ENCODE measurements at places on chromosomes 16 and 17. TPM values are rescaled to one million over a fixed set of nuclear protein-coding genes. Genes with fewer than 3 reads are reported as not detected.

Gene GDPD3
- total RNA-seq = 1.4 TPM

Gene PRCD
- 0.15 TPM for total RNA-seq

DNA sequence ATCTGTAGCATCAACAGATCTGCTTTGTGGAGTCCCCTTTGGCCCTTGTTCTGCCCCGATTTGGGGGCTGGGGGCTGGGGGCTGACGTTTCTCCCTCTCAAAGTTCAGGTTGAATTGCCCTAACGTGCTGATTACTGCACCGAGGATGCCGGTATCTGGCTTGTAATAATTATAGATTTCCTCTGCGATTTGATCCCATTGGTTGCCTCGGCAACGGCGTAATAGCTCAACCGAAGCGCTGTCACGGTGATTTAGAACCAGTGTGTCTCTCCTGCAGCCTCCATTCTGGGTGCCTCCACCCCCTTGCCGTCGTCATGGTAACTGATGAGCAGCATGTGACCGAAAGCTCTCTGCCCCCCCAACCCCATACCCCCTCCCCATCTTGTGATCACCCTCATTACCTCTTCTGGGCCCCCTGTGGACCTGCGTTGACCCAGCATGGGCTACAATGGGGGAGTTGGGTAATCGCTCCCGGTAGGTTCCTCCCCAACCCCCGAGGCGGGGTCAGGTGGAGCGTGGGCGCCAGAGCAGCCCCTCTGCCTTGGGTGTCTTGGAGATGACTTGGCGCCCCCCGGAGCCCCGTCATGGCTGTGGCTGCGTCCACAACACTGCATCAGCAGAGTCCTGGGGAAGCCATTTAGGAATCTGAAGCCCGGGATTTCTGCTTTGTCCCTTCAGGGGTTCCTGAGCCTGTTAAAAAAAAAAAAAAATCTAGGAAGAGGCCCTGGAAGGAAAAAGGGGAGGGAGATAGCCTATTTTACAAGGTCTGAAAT lies 38.4 kb downstream of the ABAT start:
- no peak for DNase-seq

DNA sequence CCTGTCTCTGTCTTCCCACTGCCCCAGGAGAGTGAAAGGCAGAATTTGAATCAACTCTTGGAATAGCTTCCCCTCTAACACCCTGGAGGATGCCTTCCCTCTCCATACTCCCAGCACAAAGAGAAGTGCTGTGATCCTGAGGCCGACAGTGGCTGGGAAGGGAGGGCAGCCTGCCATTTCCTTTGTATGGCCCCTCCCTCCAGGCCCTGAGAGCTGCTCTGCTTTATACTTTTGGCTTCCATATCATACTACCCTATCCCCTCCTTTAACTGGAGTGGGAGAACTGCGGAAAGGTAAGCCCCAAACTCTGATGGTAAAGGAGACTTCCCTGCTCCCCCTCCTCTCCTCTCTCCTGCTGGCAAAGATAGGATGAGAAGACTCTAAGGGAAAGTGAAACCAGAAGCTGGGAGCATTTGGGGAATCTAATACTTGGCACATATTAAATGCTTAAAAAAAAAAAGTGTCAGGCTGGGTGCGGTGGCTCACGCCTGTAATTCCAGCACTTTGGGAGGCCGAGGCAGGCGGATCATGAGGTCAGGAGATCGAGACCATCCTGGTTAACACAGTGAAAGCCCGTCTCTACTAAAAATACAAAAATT lies 4.1 kb upstream of the MED24 start:
- DNase-seq = no peak

- DNase-seq = no peak
Observed at GRCh38 chr16:31572821-31573220, 45.1 kb downstream of the AHSP start.

Gene NAGS
- total RNA-seq = 51.3 TPM

Gene TOM1L1
- 55.8 TPM for total RNA-seq

- peak; percentile 77 for DNase-seq
Observed at GRCh38 chr16:14303639-14304394, 232.7 kb downstream of the MRTFB start.

DNA sequence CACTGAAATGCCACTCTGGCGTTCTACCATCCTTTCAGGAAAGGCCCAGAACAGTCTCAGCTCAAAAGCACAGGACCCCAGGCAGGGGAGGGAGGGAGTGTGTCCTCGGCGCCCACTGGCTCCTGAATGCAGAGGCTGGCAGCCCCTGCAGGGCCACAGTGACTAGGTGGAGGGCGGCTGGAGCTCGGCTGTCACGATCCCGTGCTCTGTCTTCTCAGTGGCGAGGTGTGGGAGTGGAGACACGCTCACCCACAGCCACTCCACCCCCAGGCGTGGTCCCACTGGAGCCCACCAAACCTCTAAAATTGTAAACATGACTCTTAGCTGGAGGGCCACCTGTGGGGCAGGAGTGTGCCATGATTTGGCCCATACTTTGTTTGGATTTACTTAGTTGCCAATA lies 16.4 kb upstream of the FASN start:
- DNase-seq = no peak

Gene RNFT1
- 22.8 TPM for total RNA-seq

DNA sequence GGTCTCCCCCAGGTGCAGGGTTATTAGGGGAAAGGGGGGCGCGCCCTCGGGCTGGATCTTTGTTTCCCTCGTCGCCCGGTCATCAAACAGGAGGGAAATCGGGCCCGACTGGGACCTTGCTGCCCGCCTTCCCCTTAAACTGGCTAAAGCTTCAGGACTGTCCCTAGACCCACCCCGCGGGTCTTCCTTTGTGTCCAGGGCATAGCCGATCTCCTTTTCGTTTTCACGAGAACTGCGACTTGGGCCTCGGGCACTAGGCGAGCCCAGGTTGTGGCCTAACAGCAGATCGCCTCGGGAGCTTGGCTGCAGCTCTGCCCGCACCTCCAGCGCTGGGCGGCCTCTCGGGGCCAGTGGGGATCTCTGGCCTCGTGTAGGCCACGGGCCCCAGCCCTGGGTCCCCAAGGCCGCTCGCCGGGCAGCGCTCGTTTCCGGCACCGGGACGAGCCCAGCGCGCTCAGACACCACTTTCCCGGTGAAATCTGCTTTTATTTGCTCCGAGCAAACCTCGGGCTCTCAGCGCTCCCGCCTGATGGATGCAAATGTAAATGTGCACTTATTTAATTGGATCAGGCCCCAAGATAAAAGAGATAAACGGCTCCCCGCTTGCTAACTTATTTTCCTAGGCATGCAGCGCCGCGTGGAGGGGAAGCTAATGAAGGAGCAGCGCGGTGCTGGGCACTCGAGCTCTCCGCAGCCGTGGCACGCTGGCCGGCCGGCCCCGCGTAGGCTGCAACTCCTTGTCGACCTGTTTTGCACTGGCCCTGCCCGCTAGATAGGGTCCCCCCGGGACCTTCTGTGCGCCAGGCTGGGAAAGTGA lies 7.8 kb downstream of the IRX5 start:
- DNase-seq = no peak

DNA sequence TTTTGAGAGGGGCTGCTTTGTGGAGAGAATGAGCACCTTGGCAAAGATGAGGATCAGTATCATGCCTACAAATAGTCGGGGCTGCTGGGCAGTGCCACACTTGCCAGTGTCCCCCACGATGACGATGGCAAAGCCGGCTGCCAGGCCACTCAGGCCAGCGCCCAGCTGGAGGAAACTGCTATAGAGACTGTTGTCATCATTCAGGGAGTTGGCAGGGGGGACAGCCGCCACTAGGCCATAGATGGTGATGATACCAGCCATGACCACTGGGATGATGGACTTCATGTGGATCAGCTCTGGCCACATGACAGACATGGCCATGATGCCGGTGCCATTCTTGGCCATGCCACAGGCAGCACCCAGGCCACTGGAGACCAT lies 23.8 kb downstream of the MINK1 start:
- DNase-seq = no peak

Gene MYCBPAP
- not detected for total RNA-seq

GRCh38 chr17:34306466-34306865 lies 12.8 kb upstream of the CCL8 start:
- no peak for DNase-seq

Gene TP53TG3F
- total RNA-seq = not detected

Gene PIGS
- 10.1 TPM for total RNA-seq

Gene BRIP1
- 1.2 TPM for total RNA-seq

DNA sequence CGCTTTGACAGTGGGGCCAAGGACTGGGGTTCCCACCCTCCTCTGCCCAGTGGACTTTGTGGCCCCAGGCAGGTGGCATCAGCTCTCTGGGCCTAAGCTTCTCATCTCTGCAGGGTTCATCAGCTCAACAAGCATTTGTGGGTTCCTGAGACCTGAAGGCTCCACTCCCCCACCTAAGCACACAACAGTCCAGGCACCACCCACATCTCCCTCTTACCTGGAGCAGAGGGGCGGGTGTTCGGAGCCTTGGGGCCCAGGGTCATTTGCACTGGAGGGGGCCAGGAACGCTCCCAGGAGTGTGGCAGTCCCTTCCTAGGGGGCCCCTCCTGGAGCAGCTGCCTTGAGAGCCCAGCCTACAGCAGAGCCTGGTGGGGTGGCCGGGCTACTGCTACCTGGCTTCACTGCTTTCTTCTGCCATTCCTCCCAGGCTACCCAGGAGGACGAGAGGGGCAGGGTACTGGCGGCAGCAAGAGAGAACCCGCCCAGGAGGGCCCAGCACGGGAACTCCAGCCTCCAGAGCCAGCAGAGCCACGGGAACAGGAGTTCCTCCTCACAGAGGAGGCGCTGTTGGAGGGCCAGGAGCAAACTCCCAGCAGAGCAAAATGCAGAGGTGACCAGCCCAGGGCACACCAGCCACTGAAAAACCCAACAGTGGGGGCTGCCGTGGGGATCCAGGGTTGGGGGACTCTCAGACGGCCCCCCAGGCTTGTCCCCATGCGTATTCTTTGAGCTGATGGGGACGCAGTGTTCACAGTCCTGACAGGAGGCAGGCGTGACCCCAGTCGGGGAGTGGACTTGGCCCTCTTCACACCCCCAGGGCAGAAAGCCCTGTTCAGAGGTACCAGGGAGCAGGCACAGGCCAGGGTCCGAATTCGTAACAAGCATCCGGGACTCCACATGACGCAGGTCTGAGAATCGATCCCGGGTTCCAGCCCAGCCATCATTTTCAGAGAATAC lies 35.1 kb upstream of the SLC38A10 start:
- DNase-seq = peak; percentile 91

GRCh38 chr16:12344577-12345343 lies 368.2 kb downstream of the SNX29 start:
- DNase-seq = no peak

DNA sequence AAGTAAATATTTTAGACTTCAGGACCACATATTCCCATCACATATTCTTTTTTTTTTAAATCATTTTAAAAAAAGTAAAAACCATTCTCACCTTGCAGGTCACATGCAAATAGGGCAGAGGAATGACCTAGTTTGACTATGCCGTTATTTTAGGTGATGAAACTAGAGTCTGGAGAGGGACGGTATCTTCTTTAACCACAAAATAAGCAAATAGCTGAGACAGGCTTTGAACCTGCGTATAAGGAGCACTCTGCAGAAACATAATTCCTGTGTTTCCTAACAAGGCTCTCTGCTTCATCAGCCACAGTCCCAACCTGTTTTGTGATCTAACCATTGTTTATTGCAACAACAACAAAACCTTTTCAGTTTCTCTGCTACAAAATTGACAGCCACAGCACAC lies 121.5 kb downstream of the PCTP start:
- no peak for DNase-seq

DNA sequence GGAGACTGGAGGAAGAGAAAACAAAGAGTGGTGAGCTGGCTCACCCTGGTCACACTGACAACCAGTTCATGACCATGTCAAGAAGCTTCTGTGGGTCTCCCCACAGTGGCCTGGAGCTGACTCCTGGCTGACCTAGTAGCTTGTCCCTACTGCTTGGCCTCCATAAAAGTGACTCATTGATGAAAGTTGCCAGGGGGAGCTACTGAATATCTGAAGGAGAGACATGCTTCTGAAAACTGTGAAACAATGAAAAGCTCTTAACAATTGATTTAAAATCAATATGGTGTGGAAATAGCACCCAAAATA lies 22.0 kb downstream of the SMPD3 start:
- no peak for DNase-seq

Gene NME3
- 30.9 TPM for total RNA-seq
